T-helper 9 cell (primary cell): ENCODE measurements at places on chromosomes 1 and 21.

DNA sequence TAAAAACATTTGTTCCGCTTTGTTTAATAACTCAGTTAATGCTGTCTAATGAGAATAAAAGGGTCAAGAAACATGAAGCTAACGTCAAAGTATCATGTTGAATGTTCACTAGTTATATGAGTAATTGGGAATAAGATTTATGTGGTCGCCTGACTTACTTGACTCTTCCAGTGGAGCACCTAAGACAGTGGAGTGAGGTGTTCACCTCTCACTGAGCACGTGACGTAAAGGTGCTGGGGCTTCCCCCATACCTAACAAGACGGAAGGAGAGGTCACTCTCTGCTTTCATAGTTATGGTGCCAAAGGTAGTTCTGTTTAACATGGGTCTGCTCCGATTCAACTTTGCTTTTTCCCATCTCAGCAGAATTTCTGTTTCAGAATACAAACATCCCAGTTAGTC is 686 bp downstream of the KMO start:
- no peak for DNase-seq

- no peak for DNase-seq
Observed at GRCh38 chr1:178486100-178487069, 10.4 kb downstream of the CLEC20A start.

GRCh38 chr1:35888255-35888654 is 5.2 kb downstream of the AGO1 start:
- DNase-seq, result no peak

GRCh38 chr1:113433184-113433583 is 42.9 kb downstream of the MAGI3 start:
- DNase-seq, result no peak

GRCh38 chr21:44047996-44048560 is 36.0 kb downstream of the TRAPPC10 start:
- no peak for DNase-seq

GRCh38 chr1:3308053-3308452 is 146.4 kb upstream of the ARHGEF16 start:
- DNase-seq, result no peak

GRCh38 chr1:213783893-213784292 is 203.9 kb upstream of the PROX1 start:
- no peak for DNase-seq

DNA sequence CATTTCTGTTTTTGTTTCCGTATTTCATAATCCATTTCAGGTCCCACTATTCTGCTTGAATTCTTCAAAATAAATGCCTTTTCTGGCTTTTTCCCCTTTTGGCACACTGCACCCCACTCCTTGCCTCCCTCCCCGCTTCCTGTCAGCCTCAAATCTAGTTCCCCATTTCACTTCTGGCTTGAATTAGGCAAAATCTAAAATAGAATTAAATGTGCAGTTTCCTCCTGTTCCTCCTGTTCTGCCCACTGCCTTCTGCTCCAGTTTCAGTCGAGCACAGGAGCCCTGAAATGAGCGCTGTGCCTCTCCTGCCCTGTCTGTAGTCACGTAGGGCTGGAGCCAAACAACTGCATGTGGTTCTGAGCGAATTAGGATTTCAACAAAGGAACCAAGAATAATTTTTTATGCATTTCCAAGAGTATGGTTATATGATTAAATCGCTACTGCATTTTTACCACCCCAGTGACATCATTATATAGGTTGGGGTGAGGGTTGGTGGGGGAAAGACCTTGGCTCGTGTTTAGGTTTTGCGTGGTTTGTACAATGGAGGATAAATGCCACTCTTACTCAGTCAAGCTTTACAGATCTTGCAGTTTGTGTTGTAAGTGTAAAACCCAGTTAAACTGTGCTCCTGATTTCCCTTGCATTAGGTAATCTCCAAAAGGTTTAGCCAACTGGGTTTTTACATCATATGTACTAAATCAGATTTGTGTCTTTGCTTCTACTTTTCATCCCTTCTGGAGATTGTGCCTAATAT is 114.9 kb downstream of the VPS13D start:
- no peak for DNase-seq

DNA sequence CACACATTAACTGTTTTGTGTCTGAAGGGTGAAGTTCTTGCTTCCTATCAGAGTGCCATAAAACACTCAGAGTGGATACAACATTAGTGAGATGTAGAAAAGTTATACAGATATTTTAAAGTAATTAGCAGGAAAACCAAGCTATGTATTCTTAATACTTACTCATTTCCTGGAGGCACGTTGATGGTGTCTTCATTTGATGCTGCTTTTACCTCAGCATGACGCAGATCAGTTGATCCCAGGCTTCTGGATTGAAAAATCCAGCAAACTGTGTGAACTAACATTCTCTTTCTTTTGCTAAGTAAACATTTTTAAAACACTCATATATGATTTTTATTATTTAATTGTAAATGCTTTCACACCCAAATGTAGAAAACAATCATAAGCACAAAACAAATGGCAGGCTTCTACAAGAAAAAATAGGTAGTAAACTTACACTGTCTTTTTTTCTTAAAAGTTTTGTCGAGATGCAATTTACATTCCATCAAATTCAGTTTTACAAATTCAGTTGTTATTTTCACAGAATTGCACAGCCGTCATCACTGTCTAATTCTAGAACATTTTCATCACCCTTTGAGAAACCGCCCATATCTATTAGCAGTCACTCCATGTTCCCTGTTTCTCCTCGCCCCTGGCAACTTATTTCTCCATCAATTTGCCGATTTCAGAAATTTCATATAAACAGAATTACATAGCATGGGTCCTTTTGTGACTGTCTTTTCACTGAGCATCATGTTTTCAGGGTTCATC is 198.9 kb downstream of the LRRC7 start:
- no peak for DNase-seq

- DNase-seq, result no peak
Observed at GRCh38 chr1:186768906-186769305, 59.8 kb upstream of the PLA2G4A start.

GRCh38 chr1:79364896-79365295 is 358.4 kb upstream of the ADGRL4 start:
- DNase-seq, result no peak

GRCh38 chr1:216900116-216900620 is 176.9 kb upstream of the ESRRG start:
- no peak for DNase-seq

GRCh38 chr1:246155923-246156322 is 351.2 kb downstream of the SMYD3 start:
- no peak for DNase-seq

- DNase-seq, result no peak
Observed at GRCh38 chr1:43861337-43861736, 72.3 kb upstream of the ARTN start.

DNA sequence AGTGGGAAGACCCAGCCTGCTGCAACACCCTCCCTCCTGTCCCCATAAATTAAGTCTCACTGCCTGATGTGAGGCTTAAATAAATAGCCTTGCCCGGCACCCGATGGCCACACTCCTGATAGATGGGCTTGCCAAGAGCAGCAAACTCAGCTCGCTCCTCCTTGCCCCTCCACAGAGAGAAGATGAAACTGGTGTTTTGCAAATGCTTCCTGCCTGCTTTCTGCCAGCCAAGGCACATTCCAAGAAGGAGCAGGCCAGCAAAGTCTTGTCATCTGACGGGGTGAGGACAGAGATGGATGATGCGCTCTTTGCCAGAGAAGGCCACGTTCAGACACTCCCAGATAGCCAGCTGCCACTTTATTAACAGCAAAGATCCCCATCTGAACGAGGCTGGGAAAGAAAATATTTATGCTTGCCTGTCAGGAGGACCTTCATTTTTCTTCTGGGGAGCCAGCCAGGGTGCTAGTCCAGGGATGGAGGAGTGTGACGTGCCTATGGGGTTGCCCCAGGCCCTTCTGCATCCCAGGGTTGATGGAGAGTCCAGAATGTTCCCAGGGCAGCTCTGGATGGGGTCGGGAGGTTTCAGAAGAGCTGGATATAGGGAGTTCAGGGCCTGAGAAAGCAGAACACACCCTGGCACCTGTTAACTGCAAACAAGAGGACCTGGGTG is 265.4 kb downstream of the FOXD2 start:
- no peak for DNase-seq

DNA sequence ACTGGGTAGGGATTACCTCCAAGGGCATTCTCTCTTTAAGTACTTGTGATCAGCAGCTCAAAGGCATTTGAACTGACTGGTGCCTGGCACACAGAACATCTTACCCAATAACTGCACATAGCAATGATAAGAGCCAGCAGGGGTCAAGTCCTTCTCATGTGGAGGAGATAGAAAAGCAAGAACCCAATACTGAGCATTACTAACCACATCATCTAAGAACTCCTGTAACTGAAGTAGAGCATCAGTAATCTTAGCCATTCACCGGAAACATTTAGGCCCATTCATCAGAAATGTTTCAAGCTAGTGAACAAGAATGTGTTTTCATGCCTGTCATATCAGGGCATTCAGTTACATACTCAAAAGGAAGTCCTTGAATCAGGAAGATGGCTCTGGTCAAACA is 33.6 kb upstream of the THEM4 start:
- DNase-seq, result no peak

DNA sequence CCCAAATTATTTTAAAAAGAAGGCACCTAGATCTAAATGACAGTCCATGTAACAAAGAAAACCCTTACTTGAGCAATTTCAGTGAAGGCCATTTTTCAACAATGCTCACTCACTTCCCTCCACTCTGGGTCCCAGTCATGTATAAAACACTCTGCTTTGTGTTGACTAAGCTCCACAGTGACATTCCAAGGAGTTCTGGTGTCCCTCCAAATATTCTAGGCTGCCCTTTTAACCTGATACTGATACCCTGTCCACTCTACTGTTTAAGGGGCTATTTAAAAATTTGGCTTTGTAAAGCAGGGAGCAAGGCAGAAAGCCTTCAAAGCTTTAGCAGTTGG is 73.6 kb downstream of the GNG12 start:
- no peak for DNase-seq

GRCh38 chr21:45579383-45580180 is 37.3 kb upstream of the SLC19A1 start:
- no peak for DNase-seq

DNA sequence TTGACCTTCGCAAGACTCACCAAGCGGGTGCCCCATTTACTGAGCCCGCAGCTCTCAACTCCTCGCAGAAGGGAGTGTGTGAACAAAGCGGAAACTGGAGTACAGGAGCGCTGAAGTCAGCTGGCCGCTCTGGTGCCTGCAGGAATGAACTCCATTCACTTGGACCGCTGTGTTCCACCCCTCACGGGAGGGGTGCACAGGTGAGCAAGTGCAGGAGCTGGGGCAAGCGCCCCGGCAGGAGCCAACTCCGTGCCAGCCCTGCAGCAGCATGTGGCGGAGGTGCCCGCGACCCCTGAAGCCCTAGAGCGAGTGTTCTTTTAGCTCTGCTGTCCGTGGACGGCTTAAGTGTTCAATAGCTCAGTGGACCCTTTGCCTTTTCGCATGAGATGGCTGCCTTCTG is 471.6 kb upstream of the ADGRL4 start:
- no peak for DNase-seq
